Thoracic aorta (tissue), 2 donors: ENCODE measurements at places on chromosomes 12 and 14.

- H3K4me1 ChIP-seq, result peaks cover 8% of the 10 kb centered on the region
- H3K4me3 ChIP-seq, result no peak overlapping the region
- DNase-seq, result no peak
- H3K27ac ChIP-seq, result no peak overlapping the region
- H3K36me3 ChIP-seq, result peaks cover 43% of the 10 kb centered on the region
Observed at GRCh38 chr14:24167469-24168114, 4.3 kb upstream of the REC8 start.

DNA sequence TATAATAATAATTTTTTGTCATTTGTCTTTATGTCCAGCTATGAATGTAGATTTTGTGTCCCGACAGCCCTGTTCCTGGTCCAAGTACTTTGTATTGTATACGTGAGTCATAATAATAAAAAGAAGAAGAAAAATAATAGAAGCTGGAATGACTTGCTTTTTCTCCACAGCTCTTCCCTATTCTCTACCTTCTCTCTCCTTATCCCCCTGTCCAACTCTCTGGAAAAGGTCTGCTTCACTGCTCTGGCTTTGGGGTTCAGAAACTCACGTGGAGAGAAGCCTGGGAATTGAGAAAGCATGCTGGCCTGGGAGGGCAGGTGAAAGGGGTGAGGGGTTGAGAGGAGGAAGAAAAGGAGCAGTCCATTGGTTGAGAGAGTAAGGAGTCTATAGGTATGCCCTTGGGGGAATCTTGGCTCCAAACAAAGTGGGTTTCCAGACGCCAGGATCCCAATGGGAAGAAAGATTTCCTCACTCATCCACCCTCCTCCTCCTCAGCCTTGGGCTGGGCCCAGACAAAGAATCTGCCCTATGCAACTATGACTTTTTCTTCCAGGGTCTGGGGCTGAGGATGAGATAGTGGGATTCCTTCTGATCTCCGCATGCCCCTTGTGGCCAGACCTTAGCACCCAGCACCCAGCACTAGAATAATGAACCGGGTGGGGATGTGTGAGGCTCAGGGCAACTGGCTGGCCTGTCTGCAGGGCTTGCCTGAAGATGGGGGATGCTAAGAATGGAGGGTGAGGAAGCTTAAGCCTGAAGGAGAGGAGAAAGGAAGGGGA lies 4.0 kb downstream of the HOXC8 start:
- no peak overlapping the region for H3K27ac ChIP-seq
- no peaks in the 10 kb centered on the region for H3K36me3 ChIP-seq
- DNase-seq, result no peak
- H3K4me1 ChIP-seq, result peaks cover 3% of the 10 kb centered on the region
- no peak overlapping the region for H3K4me3 ChIP-seq

GRCh38 chr12:12642916-12643315 lies 31.2 kb downstream of the CREBL2 start:
- peaks cover 43% of the 10 kb centered on the region for H3K36me3 ChIP-seq
- H3K4me3 ChIP-seq, result no peak overlapping the region
- H3K27me3 ChIP-seq, result no peaks in the 10 kb centered on the region
- H3K27ac ChIP-seq, result no peak overlapping the region
- no peaks in the 10 kb centered on the region for H3K4me1 ChIP-seq

DNA sequence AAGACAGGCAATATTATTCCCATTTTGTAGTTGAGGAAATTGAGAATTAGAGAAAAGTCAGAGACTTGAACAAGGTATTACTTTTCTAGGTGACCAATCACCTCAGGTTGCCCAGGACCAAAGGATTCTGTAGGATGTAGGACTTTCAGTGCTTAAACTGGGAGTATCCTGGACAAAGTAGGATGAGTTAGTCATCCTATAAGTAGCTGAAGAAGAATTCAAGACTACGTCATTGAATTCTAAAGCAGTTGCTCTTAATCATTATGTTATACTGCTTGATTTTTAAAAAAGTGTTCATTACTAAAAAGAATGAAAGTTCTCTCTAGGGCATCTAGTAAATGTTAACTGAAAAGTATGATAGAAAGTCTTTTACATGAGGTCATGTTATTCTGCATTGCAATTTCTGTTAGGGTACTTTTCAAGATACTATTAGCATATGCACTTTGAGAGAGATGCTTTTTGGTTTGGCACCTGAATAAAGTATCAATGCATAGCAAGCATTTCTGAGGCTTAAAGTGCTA lies 101.7 kb downstream of the RTN1 start:
- DNase-seq, result no peak
- no peak overlapping the region for H3K27ac ChIP-seq
- no peaks in the 10 kb centered on the region for H3K4me1 ChIP-seq

- no peaks in the 10 kb centered on the region for H3K27me3 ChIP-seq
- no peak overlapping the region for H3K27ac ChIP-seq
- no peaks in the 10 kb centered on the region for H3K36me3 ChIP-seq
- no peak for DNase-seq
- no peak overlapping the region for H3K4me3 ChIP-seq
Observed at GRCh38 chr14:20611277-20611676, 20.1 kb upstream of the RNASE12 start.

DNA sequence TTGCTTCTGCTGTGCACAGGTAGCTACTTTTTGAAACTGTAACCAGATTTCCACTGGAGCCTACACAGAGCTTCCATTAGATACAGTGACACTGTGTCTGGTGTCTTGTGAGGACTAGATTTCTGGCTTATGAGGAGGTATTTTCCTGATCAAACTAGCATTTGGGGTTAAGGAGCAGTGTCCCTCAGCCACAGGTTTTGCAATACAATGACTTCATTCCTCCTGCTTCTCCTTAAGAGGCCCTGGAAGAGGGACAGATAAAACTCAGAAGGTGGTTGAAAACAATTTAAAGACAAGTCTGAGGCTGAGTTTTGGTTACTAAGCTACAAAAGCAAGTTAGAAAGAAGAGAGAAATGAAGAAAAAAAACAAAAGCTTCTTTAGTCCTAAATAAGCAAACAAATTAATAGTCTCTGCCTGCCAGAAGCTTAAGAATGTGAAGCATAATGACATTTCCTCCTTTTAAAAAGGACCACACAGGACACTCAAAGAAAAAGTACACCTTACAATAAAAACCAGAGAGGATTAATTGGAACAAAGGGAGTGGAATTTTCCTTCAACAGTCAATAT lies 53.0 kb downstream of the PKP2 start:
- H3K4me3 ChIP-seq, result no peak overlapping the region
- H3K27me3 ChIP-seq, result no peaks in the 10 kb centered on the region
- H3K4me1 ChIP-seq, result no peaks in the 10 kb centered on the region
- H3K36me3 ChIP-seq, result no peaks in the 10 kb centered on the region
- H3K27ac ChIP-seq, result no peak overlapping the region
- no peak for DNase-seq

- no peak for DNase-seq
- no peak overlapping the region for H3K27ac ChIP-seq
- no peak overlapping the region for H3K4me3 ChIP-seq
- H3K4me1 ChIP-seq, result peaks cover 21% of the 10 kb centered on the region
- H3K36me3 ChIP-seq, result no peaks in the 10 kb centered on the region
Observed at GRCh38 chr14:69101331-69101826, 51.5 kb downstream of the DCAF5 start.

DNA sequence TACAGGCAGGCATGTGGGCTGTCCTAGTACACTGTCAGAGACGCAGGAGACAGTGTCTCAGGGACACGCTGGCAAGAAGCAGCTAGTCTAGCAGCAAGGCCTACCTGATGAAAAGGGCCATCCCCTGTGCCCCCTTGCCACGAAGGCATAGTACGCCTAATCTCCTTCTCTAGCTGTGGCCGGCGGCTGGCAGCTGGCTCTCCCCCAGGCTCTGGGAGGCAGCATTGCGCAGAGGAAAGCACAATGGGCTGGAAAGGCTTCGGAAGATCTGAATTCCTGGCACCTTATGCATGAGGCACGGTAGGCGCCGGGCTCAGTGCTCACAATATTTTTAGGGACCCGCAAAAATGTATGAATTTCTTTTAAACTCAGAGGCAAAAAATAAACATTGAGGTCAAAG lies 16.0 kb upstream of the PLEKHH1 start:
- no peak overlapping the region for H3K27ac ChIP-seq
- no peaks in the 10 kb centered on the region for H3K27me3 ChIP-seq
- no peak overlapping the region for H3K4me3 ChIP-seq
- H3K36me3 ChIP-seq, result no peaks in the 10 kb centered on the region

- H3K27me3 ChIP-seq, result no peaks in the 10 kb centered on the region
- no peaks in the 10 kb centered on the region for H3K36me3 ChIP-seq
- peaks cover 23% of the 10 kb centered on the region for H3K4me1 ChIP-seq
- H3K4me3 ChIP-seq, result no peak overlapping the region
- no peak for DNase-seq
Observed at GRCh38 chr12:53201639-53202038, 5.4 kb downstream of the ITGB7 start.

DNA sequence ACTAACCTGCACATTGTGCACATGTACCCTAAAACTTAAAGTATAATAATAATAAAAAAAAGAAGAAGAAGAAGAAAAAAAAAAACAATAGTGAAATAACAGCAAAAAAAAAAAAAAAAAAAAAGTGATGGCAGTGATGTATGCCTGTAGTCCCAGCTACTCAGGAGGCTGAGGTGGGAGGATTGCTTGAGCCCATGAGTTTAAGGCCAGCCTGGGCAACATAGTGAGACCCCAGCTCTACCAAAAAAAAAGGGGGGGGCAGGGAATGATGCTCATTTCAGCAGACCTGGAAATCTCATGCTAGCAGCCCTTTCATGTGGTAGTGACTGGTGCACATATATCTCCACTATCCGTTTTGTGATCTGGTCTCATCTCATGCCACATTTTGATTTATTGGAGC lies 20.8 kb downstream of the TRAFD1 start:
- no peaks in the 10 kb centered on the region for H3K4me1 ChIP-seq
- no peaks in the 10 kb centered on the region for H3K27me3 ChIP-seq
- H3K27ac ChIP-seq, result no peak overlapping the region
- H3K36me3 ChIP-seq, result peaks cover 69% of the 10 kb centered on the region
- H3K4me3 ChIP-seq, result no peak overlapping the region

DNA sequence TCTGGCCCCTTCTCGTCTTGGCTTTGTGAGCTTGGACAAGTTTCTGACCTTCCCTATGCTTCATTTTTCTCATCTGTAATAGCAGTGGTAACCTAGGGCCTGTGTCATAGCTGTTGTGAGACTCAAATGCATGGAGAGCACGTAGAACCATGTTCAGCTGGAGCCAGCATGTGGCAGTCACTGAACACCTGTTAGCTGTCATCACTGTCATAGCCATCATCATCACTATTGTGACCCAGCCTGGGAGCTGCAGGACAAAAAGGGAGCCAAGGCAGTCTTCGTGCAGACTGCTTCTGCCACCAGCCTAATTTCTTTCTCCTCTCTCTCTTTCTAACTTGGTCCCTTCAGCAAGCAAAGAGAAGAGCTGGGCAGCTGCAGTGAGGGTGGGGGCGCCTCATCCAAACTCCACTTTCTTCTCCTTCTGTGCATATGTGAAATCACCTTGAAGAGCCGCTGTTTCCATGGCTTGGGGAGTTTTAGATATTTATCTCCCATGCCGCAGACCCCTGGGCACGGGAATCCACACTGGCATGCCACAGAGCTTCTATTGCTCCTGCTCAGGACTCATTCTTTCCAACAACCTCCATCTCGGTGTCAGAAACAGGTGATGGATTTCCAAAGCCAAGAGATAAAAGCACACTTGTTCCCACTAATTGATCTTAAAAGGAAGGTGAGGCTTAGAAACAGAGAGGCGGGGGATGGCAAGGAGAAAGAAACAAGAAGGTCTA lies 87.0 kb downstream of the SRRM4 start:
- H3K4me3 ChIP-seq, result no peak overlapping the region
- no peaks in the 10 kb centered on the region for H3K27me3 ChIP-seq
- DNase-seq, result no peak
- no peak overlapping the region for H3K27ac ChIP-seq
